ENCODE measurements at places on chromosomes 7 and 10.

DNA sequence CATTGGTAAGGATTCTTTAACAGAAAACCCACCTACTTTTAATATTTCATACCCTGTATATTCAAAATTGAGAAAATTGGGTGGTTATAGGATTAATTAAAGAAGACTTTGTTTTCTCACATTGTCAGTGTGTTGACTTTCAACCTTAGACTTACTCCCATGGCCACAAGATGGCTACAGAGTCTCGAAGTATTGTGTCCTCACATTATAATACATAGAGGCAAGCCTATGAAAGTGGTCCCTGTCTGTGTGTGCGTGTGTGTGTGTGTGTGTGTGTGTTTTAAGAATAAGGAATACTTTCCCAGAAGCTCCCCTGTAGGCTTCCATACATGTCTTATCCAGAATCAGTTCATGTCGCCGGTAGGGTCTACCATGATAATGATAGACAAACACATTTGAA, 180.0 kb downstream of the PHF14 start:
- no peak for DNase-seq

DNA sequence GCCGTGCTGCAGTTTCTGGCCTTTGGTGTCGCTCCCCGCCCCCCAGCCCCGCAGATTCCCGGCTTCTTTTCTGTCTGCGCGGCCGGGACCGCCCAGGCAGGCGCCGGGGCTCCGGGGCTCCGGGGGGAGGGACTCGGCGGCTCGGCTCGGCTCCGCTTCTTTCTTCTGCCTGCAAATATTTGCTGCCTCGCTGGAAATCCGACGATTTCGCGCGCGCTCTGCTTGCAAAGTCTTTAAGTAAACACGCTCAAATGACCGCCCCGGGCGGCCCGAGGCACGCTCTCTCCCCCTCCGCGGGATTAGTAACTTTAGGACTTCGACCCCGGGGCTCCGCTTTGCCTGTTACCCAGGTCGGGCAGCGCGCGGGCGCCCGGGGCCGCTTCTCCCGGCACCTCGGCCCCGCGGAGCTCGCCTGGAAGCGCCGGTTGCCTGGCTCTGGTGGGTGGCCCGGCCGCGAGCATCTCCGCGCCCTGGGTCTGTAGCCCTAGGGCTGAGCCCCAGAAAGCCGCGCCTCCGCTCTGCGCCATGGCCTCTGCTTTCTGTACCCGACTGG, 3.9 kb upstream of the GATA3 start:
- no peak for DNase-seq

DNA sequence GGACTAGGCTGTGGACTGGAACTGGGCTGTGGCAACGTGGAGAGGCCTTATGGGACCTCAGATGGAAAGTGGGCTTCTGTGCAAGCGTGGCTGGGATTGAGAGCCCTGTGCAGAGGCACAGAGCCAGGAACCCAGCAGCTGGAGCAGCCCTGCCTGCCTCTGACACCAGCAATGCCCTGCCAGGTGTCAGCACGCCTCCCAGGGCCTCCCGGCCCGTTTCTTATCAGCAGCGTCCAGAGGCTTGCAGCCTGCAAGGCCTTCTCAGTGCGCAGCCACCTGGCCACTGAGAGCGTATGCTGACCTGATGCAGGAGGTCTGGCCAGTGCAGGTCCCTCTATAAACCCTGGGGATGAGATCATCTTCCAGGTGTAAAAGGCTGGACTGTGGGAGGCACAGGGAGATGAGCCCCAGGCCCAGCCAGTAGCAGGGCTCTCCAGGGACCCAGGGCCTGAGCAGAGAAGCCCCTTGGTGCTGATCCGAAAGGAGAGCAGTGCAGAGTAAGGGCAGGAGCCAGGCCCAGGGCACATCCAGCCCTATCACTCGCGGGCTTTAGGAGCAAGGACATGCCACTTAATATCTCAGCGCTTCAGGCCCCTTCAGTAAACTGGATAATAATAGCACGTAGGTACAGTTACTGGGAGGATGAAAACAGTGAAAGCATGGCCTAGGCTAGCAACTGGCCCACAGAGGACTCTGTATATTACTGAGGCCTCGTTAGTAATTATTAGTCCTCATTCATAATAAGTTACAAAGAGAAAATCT, 38.8 kb upstream of the ANTXRL start:
- no peak for DNase-seq

GRCh38 chr7:116584721-116585120, 59.9 kb downstream of the CAV1 start:
- no peak for DNase-seq

DNA sequence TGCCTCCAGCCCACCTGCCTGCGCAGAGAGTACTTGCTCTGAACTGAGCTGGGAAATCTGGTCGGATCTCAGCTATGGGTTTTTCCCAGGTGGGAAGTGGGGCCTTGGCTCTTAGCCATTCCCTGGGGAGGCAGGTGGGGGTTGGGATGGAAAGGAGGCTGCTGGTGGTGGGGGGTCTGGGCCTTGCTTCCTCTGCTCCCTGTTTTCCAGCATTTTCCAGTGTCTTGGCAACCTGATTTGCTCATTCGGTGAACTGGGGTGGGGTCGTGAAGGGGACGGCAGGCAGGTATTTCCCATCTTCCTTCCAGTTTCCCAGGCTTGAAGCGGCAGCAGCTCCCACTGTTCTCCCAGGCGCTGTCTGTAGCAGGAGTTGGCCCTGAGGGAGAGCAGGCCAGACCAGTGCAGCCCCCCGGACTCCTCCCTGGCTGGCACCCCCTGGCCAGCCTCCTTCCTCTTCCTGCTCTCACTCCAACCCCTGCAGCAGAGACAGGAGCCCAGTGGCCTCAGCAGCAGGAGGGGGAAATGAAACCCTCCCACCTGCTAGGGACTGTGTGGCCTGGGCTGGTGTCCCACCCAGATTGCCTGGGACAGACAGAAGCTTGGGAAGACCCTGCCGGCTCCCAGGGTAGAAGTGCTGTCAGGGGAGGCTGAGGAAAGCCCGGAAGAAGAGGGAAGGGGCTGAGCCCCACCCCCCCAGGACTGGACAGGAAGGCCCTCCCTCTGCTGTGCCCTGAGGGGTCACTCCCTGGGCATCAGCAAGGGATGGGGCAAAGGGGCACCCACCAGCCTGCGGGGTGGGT, 6.6 kb downstream of the TRIM8 start:
- no peak for DNase-seq

DNA sequence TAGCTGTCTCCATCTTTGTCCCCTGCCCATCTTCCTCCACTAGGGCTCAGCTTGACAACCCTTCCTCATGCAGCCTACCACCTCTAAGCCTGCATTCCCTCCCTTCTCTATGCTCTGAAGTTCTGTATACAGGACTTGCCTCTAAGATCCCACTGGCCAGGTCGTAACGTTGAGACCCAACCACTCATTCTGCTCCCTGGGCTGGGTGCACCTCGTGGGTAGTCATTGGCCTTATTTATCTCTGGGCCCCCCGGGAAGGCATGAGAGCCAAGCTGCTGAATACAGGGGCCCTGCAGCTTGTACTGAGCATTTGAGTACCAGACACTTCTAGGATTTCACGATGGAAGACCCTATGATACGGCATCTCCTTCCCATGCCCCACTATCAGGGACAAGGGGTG, 31.2 kb downstream of the MYL10 start:
- DNase-seq, result no peak

DNA sequence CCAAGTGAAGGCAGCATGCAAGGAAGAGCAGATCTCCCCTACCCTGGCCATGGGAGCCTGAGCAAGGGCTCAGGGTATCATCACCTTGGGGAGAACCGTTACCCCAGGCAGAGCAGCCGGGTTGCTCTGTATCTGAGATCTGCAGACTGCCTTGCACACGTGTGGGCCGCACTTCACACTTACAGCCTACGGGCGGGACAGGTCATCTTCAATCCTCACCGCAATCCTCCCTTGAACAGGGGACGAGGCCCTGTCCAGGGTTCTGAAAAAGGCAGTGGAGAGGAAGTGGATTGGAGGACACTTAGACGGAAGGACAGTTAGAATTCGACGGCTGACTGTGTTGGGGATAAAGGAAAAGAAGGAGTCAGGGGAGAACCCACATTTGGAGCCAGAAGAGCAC, 51.4 kb downstream of the NPS start:
- DNase-seq, result no peak

DNA sequence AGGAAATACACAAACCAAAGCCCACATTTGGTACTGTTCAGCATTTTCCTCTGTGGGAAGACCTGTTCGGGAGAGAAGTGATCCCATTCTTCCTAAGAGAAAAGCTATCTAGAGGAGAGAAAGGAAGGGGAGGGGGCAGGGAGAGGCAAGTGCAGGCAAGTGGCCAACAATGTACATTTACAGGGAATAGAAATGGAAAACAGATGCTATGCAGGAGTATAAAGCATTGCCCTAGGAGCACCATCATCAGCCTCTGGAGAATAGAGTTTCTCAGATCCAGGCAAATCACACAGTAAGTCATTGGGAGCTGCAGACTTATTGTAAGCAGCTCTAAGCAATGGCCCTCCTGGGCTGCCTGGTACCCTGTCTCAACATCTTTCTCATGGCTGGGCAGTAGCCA, 424.4 kb upstream of the AUTS2 start:
- no peak for DNase-seq

GRCh38 chr10:96368971-96369370, 10.2 kb upstream of the OPALIN start:
- no peak for DNase-seq

- no peak for DNase-seq
Measured at GRCh38 chr10:282294-283139, 147.3 kb downstream of the ZMYND11 start.

GRCh38 chr7:158446706-158447105, 140.9 kb downstream of the PTPRN2 start:
- no peak for DNase-seq

- DNase-seq, result no peak
Measured at GRCh38 chr10:64067859-64068258, 546.7 kb downstream of the REEP3 start.

DNA sequence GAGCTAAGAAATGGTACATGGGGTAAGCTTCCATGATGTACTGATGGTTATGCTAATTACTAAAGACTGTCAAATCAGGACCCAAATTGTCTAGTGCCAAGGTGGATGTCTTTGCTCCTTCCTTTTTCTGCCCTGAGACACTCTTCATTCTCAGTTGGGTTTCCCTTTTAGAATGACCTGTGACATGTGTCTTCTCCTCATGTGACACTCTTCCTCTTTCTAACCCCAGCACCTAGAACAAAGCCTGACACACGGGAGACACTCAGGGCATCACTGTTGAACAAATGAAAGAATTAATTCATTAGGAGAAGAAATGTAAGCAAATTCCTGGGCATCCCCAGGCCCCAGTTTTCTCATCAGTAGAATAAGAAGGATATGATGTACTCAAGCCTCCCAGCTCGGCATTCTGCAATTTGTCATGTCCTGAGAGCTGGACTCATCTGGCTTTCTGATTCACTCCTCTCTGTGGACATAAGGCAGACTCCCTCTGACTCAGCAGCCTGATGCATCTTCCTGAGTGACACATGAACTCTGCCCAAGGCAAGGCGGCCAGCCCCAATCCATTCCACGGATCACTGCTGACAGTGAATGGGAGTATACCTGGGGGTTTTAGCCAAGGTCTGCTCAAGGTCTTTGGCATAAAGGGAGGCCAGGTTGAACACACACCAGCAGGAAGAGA, 473.8 kb downstream of the KCNMA1 start:
- peak; percentile 60 for DNase-seq

- DNase-seq, result no peak
Measured at GRCh38 chr10:2920168-2920567, 147.2 kb upstream of the PFKP start.

- DNase-seq, result no peak
Measured at GRCh38 chr10:72315054-72315453, 39.7 kb downstream of the DNAJB12 start.

DNA sequence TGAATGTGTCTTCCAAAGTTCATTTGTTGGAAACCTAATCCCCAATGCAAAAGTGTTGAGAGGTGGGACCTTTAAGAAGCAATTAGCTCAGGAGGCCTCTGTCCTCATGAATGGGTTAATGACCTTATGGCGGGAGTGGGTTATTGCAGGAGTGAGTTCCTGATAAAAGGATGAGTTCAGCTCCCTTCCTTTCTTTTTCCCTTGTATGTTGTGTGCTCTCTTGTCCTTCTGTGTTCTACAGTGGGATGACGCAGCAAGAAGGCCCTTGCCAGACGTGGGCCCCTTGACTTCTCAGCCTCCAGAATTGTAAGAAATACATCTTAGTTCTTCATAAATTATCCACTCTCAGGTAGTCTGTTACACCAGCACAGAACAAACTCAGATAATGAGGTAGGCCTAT, 206.0 kb downstream of the DNAJC1 start:
- no peak for DNase-seq

DNA sequence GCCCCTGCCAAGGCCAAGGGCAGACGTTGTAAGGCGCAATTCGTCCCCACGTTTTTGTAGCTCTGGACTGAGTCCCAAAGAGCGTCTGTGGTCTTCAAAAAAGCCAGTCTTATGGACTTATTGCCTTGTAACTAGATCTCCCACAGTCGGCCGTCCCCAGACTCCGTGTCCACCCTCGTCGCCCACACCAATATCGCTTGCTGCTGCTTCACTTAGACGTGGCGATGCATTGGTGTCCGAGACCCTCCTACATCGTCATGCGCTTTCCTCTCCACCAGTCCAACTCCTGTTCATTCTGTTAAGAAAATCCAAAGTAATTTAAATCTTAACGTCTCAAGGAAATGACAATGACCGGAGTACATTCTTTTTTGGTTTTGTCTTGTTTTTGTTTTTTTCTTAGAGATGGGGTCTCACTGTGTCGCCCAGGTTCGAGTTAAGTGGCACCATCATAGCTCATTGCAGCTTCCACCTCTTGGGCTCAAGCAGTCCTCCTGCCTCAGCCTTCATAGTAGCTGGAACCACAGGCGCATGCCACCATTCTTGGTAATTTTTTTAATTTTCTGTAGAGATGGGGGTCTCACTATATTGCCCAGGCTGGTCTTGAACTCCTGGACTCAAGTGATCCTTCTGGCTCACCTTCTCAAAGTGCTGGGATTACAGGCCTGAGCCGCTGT, 851 bp downstream of the KIFBP start:
- DNase-seq, result no peak

DNA sequence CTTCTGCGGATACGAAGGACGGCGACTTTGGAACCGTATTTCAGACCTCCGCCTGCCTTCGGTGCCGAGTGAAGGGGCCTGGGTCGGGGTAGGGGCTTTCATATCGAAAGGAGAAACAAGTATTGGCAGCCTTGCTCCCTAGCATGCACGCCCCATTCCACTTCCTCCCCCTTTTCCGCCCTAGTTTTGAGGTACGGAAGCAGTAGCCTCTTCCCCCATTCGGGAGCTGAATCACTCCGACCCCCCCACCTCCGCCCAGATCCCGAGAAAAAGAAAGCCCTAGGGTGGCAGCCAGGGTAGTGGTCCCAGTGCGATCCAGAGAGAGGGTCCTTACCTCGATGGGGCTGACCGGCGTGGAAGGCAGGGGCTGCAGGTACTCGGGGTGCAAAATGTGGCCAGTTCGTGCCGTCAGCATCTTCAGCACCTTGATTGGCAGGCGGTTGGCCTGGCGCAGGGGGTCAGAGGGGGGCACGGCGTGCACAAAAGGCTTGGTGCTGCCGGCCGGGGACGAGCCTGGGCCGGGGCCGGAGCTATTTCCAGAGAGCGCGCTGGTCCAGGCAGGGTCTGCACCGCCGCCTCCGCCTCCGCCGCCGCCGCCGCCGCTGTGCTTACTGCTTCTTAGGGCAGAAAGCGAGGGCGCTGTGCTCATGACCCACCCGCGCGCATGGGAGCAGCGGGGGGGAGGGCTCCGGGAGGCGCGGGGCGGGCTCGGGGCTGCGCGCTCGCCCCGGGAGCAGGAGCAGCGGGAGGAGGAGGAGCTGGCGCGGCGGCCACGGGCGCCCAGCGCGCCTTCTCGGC, 594 bp downstream of the ZNF503 start:
- DNase-seq, result peak; percentile 60

- no peak for DNase-seq
Measured at GRCh38 chr7:84975586-84976185, 211.2 kb downstream of the SEMA3D start.

All from transverse colon (tissue), 4 donors.